ENCODE measurements at places on chromosomes 1 and 21.

DNA sequence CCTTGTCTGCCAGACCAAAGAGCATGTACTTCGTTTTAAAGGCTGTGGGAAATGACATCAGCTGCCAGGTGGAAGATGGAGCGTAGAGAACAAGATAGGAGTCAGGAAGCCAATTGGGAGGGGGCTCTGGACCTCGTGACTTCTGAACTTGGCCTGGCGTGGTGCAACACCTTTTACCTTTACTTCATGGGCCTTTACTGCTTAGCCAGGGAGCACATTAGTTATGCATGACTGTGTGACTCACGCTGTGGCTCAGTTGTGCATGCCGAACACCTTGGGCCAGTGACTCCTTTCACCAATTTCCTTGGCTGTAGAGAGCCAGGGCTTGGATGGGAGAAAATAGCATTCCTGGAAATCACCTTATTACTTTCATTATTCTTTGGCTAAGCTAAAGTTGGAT, 7.2 kb downstream of the XCL1 start:
- DNase-seq, result no peak

DNA sequence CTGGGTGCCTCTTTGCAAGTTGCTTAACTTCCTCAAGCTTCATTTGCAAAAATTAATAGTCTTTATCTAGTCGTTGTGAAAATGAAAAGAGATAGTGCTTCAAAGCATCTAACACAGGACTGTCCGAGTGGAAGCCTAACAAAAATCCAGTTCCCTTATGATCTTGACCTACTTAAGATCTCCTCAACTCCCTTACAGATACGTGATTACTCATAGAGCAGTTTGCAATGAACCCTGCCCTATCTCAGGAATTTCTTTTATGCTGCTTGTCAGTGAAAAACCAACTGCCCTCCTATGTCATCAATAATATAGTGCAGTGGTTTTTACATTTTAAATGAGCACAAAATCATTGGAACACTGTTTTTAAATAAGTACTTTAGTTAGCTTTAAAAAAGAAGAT, 314.3 kb downstream of the BACH1 start:
- DNase-seq, result no peak

GRCh38 chr1:84869720-84870119, 23.3 kb downstream of the LPAR3 start:
- DNase-seq, result peak; percentile 46

- no peak for DNase-seq
Observed at GRCh38 chr1:53392460-53392859, 64.6 kb upstream of the LRP8 start.

DNA sequence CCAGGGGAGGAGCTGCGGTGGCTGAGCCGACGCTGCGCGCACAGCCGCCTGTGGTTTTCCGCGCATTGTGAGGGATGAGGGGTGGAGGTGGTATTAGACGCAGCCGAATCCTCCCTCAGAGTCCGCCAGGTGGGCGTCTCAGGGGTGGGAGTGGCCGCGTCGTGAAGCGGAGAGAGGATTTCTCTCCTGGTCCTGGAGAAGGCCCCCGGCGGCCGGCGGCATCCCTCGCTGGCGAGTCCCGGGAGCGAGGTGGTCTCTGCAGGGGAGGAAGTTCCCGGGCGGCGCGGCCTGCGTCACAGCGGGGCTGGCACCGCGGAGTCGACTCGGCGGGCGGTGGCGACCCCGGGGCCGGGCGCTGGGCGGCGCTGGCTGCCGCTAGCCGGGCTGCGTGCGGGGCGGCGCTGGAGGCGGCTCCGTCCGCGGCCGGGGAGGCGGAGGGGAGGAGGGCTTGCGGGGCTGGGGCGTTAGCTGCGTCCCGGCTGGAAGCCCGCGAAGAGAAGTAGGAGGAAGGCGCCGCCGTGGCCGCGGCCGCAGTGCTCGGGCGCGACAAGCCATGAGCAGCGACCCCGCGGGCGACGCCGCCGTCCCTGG, at the start of gene LRRC8C:
Gene LRRC8C, plus strand, starts transcription at position 464 of the 591 bp plus-strand sequence. CDS start 53,354 bp downstream, outside the sequence.
- DNase-seq, result no peak

DNA sequence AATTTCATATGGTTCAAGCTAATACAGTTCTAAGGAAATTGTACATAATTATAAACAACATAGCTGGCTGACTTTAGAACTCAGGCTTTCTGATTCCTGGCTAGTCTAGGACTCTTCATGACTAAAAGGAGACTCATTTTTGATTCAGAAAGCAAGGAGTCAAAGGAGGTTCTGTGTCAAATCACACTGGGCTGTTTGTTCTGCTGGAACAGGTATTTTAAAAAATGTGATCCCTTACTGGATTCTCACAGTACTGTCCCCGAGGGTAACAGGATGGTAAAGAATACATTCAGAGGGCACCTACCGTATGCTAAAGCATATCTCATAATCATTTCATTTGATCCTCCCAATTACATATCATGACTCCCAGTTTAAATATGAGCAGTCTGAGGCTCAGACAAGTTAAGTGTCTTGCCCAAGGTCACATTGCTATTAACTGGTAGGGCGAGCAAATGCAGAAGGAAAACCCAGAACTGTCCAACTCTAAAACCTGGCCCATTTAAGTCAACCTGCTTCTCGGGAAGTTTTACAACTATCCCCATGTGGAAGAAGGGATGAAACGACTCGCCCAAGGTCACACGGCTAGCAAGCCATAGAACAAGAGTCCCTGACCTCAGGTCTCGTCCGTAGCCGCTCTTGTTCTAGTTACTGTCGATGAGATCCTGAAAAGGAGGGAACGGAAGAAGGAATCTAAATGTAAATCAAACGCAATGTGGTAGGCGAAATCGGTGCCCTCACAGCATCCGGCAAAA, 675 bp downstream of the MYSM1 start:
- no peak for DNase-seq

All from GM04503 (cell line).